ENCODE measurements at places on chromosomes 1 and 21. TPM values are rescaled to one million over a fixed set of nuclear protein-coding genes. Genes with fewer than 3 reads are reported as not detected.

AGT gene
- not detected for total RNA-seq

PIGR gene
- 0.05 TPM for total RNA-seq

MPZ gene
- total RNA-seq = 2.2 TPM

ITGB2 gene
- total RNA-seq = 0.42 TPM

SERPINC1 gene
- not detected for total RNA-seq

SOX13 gene
- 14.2 TPM for total RNA-seq

CELA2B gene
- not detected for total RNA-seq

SYT14 gene
- not detected for total RNA-seq

MPC2 gene
- total RNA-seq = 46.0 TPM

A3GALT2 gene
- not detected for total RNA-seq

MEGF6 gene
- total RNA-seq = 1.6 TPM

TRIM62 gene
- total RNA-seq = 7.3 TPM

LIX1L gene
- total RNA-seq = 11.7 TPM

ERVH48-1 gene
- not detected for total RNA-seq

C1QC gene
- total RNA-seq = not detected
